Stimulated activated CD8-positive, alpha-beta memory T cell treated with anti-CD3 and anti-CD28 coated beads, Interleukin-15, amount 100 ng/mL, for 24 hours (primary cell): ENCODE measurements at places on chromosomes 12 and 14.

GRCh38 chr14:34536951-34537676 lies 2.4 kb downstream of the EAPP start:
- DNase-seq: no peak

DNA sequence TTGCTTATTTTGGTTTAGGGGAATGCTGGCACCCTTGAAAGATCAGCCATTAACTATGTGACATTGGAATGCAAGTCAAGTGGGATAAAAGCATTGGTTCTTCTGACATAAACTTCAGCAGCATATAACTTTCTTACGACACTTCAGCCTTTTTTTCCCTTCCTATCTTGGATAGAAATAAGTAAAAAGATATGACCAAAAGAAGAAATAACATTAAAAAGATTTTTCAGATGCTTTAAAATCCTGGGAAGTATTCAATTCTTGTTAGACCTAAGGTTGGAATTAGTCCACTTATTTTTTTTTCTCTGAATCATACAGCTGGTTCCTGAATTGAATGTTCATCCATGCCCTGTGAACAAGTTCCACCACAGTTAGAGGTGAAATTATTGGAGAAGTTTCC lies 85.6 kb upstream of the TSPAN8 start:
- DNase-seq: no peak

DNA sequence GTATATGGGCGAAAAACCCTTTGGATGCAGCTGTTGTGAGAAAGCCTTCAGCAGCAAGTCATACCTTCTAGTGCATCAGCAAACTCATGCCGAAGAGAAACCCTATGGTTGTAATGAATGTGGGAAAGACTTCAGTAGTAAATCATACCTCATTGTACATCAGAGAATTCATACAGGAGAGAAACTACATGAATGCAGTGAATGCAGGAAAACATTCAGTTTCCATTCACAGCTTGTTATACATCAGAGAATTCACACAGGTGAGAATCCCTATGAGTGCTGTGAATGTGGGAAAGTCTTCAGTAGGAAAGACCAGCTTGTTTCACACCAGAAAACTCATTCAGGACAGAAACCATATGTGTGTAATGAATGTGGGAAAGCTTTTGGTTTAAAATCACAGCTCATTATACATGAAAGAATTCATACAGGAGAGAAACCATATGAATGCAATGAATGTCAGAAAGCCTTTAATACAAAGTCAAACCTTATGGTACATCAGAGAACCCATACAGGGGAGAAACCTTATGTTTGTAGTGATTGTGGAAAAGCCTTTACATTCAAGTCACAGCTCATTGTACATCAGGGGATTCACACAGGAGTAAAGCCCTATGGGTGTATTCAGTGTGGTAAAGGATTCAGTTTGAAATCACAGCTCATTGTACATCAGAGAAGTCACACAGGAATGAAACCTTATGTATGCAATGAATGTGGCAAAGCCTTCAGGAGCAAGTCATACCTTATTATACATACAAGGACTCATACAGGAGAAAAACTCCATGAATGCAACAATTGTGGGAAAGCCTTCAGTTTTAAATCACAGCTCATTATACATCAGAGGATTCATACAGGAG lies 21.4 kb downstream of the ZNF268 start:
- no peak for DNase-seq

DNA sequence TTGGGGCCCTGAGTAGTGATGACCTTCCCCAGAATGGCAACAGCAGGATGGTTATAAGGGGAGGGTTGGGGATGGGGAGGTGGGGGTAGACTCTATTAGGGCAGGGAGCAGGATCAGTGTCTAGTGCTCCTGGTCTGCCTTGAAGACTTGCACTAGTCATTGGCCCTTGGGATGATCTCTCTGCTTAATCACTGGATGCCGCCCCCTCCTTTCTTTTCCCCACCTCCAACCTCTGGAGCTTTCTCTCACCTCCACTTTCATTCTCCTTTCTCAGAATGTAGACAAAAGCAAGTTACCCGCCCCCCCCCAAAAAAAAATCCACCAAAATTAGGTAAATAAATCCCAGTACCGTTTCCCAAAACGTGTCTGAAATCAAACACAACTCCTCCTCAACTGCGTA lies 2.8 kb upstream of the KCNK10 start:
- DNase-seq: no peak

DNA sequence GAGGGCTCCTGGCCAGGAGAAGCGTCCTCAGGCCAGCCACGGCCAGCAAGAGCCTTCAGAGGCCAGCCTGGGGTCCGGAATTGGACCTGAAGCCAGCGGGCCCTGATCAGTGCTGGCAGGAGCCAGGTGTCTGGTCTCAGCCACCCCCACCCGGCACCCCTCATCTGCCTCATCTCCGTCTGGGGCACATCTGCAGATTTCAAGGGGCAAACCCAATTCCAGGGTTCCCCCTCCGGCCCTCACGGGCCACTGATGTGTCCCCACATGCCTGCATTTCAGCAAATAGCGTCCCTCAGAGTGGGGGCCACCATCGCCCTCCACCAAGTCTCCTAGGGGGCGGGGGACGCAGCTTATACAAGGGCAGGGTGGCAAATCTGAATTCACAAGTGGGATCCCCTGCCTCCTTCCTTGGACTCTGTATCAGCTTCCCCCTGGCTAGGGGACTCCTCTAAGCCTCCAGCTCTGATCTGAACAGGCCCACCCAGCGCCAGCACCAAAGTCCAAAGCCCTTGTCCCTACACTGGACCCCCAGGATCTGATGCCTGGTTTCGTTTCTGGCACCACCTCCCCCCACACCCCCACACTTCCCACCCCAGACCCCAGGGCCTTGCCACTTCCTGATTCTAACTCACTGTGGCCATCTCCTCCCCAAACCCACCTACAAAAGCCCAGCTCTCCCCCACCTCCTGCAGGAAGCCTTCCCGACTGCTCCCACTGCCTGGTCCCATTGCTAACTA lies 10.1 kb downstream of the TMEM179 start:
- no peak for DNase-seq

DNA sequence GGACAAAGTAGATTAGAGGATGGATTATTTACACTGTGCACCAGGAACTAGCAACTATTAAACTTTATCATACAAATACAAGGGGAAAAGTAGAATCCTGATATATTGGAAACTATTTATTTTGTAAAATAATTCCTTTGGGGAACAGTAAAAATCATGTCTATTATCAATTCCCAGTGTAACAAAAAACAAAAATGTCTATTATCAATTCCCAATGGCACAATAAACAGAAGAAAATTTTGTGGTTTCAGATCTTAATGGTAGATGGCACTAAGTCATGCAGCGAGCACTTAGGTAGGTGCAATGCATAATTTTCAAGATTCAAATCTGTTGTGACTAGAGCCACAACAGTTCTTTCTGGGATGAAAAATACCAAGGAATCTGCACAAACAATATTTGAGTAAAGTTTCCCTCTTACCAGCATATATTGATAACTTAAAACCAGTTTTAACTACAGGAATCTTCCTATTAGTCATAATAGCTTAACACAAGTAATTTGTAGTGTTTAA lies 13.7 kb downstream of the CFL2 start:
- no peak for DNase-seq

- no peak for DNase-seq
Measured at GRCh38 chr12:101573743-101574142, 21.0 kb upstream of the MYBPC1 start.

DNA sequence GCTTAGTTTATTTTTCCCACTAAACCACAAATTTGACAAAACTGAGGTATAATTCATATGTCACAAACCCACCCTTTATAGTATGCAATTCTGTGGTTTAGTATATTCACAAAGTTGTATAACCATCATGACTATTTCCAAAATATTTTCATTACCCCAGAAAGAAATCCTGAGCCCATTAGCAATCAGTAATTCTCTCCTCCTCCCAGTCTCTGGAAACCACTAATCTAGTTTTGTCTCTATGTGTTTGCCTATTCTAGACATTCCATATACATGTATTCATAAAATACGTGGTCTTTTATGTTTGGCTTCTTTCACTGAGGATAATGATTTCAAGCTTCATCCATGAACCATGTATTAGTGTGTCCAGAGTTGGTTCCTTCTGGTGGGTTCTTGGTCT lies 267.6 kb downstream of the AEBP2 start:
- no peak for DNase-seq

- DNase-seq: no peak
Measured at GRCh38 chr12:78599366-78599765, 265.2 kb upstream of the SYT1 start.
